Stromal cell of bone marrow (primary cell): ENCODE measurements at places on chromosomes 16 and 17.

- no peak for DNase-seq
These were observed 97.6 kb upstream of the DNAH17 start for GRCh38 chr17:78674595-78675315.

GRCh38 chr16:60027351-60027750 is 1293.2 kb upstream of the GOT2 start:
- no peak for DNase-seq

GRCh38 chr16:19196871-19197270 is 28.8 kb downstream of the SYT17 start:
- no peak for DNase-seq

DNA sequence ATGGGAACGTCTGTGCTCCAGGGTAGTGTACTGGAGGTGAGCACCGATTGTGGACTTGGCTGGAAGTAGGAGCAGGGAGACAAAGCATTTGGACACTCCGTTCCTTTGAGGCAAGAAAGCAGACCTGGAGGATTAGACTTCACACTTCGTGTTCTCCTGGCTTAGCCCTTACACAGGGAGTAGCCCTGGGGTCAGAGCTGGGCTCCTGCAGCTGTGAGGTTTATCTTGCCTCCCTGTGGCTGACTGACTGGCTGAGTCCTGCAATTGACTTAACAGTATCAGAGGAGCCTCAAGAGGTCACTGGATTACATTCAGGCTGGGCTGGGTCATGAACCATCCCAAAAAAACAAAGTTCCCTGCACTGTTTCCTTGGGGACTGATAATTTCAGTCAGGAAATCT is 37.1 kb downstream of the MPRIP start:
- no peak for DNase-seq

- DNase-seq, result peak; percentile 74
These were observed 32.1 kb downstream of the NDE1 start for GRCh38 chr16:15682105-15682570.

DNA sequence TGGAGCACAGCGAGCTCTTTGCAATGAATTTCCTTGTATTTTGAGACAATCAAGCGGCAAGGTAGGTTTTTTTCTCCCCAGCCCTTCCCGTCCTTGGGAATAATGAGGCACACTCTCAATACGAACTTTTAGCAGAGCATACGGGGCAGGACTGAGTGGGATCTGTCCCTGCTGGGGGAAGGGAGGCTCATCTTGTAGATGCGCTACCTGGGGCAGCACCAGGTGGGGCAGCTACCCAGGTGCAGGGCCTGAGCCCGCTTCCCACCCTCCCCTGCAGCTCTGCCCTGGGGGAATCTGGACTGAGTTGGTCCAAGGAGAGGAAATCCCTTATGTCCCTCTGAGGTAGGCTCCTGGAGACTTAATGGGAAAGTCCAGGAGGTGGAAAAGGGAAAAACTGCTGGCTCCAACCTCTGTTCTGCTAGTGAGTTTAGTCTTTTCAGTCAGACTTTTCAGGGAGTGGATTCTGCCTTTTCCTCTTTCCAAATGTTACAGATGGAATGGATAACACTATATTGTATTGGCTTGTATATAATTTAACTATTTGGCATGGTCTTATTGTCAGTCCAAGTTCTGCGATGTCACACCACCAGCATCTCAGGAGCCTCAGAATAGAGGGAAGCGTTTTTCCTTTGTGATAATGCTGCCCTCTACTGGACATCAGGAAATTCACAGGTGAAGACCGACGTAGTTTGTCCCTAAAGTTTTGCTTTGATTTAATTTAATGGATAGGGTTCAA is 9.6 kb upstream of the CES1 start:
- peak; percentile 13 for DNase-seq

GRCh38 chr16:89018282-89019158 is 41.5 kb upstream of the CBFA2T3 start:
- DNase-seq, result no peak

GRCh38 chr16:30557707-30557956 is 542 bp downstream of the ZNF764 start:
- no peak for DNase-seq

DNA sequence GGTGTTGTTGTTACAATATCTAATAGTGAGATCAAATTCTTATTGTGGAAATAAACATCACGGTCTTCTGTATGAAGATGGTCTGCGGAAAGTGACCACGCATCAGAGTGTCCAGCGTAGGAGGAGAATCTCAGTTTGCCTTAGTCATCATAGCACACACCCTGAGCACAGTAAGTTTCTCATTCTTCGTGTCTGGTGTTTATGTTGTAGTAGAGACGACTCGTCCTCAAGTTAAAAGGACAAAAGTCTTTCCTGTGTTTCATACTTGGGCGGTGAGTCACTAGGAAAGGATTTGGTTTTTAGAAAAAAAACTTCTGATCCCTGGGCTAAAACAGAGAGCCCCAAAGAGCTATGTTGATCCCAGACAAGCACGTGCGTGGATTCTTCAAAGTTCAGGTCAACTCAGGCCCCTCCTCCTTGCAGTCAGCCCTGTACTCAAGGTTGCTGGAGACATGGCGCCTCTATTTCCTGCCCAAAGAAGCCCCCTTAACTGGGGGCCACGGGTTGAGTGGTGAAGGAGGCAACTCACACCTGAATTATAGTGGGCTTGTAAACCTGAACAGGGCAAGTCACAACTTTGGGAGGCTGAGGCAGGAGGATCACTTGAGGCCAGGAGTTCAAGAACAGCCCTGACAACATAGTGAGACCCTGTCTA is 170.4 kb downstream of the ZFHX3 start:
- peak; percentile 59 for DNase-seq

DNA sequence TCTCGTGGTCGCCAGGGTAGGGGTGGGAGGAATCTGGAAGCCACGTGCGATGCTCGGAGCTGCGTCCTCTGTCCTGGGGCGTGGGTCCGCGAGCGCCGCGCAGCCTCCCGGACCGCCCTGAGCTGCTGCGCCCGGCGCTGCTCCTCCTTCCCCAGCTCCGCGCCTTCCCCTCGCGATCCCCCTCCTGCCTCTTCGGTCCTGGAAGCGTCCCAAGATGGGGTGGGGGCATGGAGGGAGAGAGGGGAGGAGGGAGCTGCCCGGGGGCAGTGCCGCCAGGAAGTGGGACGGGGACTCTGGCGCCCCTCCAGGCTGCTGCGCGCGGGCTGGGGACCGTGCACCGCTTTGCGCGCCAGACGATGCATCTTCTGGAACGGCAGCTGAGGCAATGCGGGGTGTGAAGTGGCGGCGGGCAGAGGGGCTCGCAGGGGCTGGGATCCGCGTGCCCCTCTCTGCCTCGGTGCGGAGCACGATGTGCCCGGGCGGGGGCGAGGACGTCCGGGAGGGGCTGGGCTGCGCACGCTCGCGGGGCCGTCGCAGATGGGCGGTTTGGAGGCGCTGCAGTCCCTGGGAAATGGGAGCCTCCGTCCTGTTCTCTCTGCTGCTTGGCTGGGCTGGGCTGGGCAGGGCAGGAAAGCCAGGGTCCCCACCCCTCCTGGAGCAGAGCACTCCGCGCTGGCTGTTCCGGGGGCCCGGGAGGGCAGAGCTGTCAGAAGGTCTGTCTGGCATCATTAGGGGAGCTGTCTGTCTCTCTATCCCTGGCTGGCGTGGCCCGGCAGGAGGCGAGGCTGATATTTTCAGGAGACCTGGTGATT is 388.0 kb downstream of the SEC14L1 start:
- no peak for DNase-seq

DNA sequence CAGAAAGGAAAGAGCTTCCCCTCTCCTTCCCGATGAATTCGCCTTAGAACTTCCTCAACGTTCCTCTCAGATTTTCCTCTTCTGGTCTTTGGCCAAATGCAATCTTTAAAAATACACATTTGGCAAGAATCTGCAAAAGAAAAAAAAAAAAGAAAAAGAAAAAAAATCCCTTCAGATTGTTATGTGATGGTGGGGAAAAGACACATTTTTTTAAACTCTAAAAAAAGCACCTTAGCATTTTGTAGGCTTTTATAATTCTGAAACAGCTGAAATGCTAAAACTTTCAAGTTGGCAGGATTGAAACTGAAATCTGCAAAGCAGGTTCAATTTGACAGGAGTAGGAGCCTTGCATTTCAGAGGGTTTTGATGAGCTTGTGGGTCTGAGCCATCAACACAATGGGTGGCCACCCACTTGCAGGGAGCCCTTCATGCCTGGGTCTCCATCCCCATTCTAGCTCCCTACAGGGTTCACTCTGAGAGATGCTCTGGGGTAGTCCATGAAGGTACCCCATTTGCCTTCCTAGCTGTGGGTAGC is 33.1 kb downstream of the CACNG3 start:
- no peak for DNase-seq

DNA sequence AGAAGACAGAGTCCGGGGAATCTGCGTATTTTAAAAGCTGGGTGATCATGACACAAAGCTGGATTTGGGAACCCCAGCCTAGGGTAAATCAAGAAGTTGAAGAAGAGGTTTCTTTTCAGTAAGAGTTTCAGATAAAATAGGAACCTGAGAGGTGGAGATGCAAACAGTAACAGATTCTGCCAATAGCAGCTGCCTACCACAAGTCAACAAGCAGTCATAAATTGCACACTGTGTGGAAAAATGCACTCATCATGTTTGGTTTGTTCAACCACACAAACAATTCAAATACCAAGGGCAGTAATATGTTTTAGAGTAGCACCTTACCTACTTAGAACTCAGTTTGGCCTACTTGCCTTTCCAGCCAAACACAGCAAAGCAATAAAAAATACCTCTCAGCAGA is 14.0 kb downstream of the MYO1D start:
- DNase-seq, result no peak

GRCh38 chr17:66784621-66785364 is 50.1 kb upstream of the CACNG5 start:
- no peak for DNase-seq

DNA sequence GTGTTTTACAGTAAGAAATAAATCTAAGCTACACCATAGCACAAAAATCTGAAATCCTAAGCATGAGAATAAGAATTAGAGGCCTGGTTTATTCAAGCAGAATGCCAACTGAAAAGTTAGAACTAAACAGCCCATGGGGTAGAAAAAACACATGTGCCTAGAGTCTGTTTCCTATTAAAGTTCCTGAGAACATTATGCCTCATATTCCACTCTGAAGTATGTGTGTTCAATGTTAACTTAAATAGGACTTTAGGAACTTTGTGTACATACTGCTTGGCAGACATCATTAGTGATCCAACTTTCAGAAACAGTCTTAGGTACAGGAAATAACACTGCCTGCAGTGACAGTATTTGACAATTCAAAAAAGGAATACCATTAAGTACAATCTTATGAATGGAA is 18.2 kb downstream of the HEATR6 start:
- DNase-seq, result no peak

GRCh38 chr17:15263206-15263579 is 1.9 kb downstream of the PMP22 start:
- DNase-seq, result peak; percentile 89

- no peak for DNase-seq
These were observed 2.8 kb downstream of the HEATR3 start for GRCh38 chr16:50068550-50068949.

DNA sequence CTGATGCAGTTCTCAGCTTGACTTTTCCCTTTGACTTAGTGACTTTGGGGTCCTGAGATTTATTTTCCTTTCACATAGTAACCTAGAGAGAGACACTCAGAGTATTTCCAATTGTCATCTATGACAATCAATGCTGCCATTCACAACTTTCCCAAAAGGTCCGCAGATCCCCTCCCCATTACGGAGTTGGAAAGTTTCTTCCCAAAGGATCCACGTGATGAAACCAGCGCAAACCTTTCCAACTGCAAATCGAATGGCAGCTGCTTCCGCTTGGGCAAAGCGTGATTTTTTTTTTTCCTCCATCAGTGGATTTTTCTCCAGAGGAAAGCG is 538 bp upstream of the FCSK start:
- no peak for DNase-seq
